ENCODE measurements at places on chromosomes 16 and 17.

DNA sequence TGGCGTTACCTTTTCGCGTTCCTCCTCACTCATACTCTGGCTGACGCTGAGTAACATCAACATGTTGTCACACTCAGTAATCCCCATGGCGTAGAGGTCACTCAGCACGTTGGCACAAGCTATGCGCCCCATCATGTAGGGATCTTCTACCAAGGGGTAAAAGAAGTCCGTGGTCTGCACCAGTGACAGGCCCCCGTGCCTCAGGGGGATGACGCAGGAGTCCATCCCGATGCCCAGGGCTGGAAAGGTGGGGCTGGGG lies 596 bp downstream of the SEPHS2 start:
- DNase-seq: no peak

- DNase-seq: no peak
Measured at GRCh38 chr16:72372087-72373045, 200.4 kb upstream of the PMFBP1 start.

DNA sequence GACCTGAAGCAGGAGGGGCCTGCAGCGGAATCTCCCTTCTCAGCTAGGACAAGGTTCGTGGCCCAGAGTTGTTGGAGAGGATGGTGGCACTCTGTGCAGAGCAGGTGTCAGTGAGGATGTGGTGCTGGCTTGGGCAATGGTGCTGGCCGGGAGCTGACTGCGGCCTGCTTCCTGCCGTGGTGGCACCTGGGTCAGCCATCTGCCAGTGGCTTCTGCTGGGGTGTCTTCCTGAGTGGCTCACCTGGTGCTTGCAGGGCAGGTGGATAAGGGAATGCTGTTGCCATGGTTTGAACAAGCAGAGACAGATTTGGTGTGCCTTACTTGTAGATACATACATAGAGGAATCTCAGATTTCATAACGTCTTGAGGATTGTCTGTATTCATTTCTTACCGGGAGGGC lies 69.6 kb downstream of the SEC14L1 start:
- no peak for DNase-seq

DNA sequence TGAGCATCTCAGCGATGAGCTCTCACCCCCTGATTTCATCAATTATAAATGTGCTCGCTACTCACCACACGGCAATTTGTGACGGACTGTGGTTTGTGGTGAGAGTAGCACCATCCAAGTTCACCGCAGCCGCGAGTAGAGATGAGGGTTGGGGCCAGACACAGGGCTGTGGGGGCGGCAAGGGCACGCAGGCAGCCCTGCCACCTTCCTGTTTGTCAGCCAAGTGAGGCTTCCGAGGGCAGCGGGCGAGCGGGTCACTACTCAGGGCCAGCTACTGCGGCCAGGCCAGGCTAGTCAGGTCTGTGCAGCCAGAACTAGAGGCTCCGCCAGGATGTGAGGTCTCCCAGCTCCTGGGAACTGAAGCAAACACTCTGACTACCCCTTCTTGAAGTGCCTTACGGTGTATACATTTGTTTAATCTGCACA lies 39.6 kb upstream of the MEOX1 start:
- DNase-seq: peak; percentile 7

GRCh38 chr17:72193391-72194106 lies 72.7 kb downstream of the SOX9 start:
- DNase-seq: no peak

DNA sequence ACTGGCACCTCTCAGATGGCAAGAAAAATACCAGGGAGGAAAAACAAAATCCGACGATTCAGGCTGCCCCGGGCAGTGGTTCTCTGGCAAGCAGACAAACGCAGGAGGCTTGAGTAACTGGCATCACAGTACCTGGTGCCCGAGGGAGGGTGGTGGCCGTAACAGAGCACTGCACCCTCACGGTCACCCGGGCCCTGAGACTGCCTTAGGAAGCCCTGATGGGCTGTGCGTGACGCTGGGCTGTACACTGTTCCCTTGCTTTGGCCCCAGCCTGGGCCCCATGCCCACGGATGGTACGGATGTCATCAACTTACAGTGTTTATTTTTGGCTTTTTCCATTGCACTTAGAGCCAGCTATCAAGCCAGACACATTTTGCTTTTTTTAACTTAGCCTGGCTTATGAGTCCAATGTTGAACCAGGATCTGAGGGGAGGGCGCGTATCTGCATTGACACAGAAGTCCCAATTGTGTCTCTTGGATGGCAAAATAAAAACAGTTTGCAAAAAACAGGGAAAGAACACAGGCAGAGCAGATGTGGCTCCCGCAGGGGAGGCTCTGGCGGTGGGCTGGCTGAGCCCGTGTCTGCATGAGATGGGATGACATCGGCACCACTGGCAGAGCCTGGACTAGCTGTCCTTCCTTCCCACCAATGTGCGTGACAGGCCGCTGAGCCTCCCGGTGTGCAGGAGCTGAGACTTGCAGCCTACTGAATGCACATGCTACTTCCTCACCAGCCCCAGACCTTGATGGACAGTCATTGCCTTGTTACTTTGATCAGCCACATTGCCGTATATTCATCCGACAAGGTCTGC lies 287.7 kb downstream of the FOXL1 start:
- no peak for DNase-seq

- no peak for DNase-seq
Measured at GRCh38 chr17:9465210-9465921, 110.3 kb downstream of the STX8 start.

- no peak for DNase-seq
Measured at GRCh38 chr16:69593751-69594255, 28.0 kb downstream of the NFAT5 start.

DNA sequence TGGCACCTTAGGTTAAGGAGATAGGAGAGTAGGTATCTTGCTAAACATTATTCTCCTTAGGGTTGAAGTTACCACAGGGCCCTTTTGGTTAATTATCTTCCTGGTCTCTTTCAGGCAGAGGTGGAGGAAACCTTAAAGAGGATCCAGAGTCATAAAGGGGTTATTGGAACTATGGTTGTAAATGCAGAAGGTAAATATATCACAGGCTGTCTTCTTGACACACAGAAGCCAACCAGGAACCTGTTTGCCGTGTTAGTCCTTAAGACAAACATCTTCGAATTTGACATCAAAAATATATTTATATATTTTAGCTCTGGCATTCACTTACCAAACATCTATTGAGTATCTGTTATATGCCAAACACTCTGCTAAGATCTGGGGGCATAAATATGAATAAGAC lies 2.4 kb downstream of the DYNLRB2 start:
- DNase-seq: no peak

- DNase-seq: no peak
Measured at GRCh38 chr16:1198194-1198593, 26.9 kb downstream of the TPSG1 start.

GRCh38 chr16:17564856-17565255 lies 94.1 kb upstream of the XYLT1 start:
- no peak for DNase-seq

- no peak for DNase-seq
Measured at GRCh38 chr16:13127144-13127543, 225.7 kb downstream of the SHISA9 start.

DNA sequence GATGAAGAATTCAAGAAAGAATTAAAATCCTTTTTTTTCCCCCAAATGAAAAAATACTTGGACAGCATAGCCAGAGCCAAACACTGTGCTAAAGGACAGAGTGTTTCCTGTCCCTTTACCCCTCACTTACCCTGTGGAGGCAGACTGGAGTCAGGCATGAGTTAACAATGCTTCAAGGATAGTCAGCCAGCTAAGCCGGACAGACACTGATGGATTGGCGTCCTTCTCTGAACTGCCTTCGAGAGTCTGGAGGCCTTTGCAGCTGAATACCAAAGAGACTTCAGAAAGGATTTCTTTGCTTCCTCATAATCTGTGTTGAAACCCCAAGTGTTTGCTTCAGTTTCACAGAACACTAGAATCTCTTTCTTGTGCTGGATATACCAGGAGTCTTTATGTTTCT lies 4.6 kb downstream of the METTL9 start:
- no peak for DNase-seq

DNA sequence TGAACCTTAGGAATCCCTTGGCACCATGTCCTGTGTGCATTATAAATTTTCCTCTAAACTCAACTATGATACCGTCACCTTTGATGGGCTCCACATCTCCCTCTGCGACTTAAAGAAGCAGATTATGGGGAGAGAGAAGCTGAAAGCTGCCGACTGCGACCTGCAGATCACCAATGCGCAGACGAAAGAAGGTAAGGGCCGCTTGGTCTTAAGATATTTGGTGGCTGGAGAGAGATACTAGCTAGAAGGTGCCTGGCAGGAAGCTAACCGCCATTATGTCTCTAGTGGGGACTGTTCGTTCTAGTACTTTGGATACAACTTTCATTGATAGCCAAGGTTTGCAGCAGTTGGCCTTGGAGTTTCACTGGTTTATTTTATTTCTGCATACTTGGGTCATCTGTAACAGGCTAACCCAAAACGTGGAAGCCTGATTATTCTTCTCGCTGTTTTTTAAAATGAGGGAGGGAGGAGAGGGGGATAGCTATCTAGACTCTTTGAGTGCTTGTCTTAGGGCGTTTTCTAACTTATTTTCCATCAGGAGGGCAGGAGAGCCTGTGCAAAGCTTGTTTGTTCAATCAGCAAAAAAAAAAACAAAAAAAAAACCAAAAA lies 1.3 kb downstream of the RBBP6 start:
- no peak for DNase-seq

- DNase-seq: peak; percentile 31
Measured at GRCh38 chr17:50949989-50950877, 84.1 kb upstream of the TOB1 start.

DNA sequence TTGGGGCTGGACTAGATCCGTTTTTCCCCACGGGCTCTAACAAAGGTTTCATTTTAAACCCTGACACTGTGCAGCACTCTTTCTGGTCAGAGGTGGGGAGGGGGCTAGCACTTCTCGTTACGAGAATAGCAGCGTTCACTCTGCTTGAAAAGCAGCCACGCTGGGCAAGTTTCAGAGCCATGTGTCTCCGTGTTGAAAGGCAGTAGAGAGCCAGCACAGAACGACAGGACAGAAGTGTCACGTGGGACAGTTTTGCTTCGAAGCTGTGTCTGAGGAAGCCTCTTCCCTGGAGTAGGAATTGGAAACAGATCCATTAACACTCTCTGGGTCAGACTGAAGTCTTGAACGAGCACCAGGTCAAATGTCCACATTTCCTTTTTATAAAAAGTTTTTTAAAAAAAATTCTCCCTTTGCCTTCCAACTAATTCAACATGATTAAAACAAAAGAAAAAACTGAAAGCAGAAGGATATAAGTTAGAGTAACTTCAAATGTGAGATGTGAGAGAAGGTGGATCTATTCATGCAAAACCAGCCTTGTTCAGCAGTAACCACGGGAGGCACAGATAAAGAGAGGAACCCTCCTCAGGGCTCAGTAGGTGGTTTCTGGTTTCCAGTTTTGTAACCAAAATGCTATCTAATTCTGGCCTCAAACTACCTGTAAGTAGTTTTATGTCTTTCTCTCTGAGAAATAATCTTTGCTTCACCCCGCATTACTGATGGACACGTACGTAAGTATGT lies 65.0 kb downstream of the SMG6 start:
- no peak for DNase-seq

DNA sequence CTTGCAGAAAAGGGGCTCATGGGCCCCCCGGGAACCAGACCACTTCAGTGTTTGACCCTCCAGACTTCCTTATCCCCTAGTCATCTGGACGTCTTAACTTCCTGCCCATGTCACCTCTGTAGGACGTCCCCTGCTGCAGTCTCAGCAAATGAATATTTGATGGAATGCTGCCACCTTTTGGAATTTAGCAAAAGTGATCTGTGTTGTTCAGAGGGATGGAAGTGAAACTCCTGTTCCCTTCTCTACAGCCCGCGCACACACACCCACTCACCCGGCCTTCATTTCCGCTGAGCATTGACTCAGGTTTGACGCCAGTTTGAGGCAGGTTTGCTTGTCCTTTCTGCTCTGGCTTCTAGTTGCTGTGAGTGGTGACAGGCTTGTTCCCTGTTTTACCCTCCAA lies 507.2 kb upstream of the EEF2KMT start:
- no peak for DNase-seq

- DNase-seq: no peak
Measured at GRCh38 chr17:61201211-61201610, 198.4 kb upstream of the TBX2 start.

GRCh38 chr17:37713028-37713431 lies 31.8 kb downstream of the HNF1B start:
- DNase-seq: no peak

DNA sequence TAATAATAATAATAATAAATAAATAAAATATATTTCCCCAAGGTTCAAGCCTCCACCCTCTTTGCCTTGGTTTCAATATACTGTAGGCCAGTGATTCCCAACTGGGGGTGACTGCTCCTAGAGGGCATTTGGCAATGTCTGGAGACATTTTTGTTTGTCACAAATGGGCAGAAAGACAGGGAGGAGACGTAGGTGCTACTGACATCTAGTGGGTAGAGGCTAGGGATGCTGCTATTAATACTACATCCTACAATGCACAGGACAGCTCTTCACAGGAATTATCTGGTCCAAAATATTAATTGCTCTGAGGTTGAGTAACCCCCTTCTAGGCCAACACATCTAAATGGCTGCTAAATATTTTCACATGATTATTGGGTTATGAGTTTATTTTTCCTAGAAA lies 12.8 kb upstream of the PRR14 start:
- no peak for DNase-seq

GRCh38 chr16:22188595-22189442 lies 17.3 kb upstream of the EEF2K start:
- peak; percentile 37 for DNase-seq

DNA sequence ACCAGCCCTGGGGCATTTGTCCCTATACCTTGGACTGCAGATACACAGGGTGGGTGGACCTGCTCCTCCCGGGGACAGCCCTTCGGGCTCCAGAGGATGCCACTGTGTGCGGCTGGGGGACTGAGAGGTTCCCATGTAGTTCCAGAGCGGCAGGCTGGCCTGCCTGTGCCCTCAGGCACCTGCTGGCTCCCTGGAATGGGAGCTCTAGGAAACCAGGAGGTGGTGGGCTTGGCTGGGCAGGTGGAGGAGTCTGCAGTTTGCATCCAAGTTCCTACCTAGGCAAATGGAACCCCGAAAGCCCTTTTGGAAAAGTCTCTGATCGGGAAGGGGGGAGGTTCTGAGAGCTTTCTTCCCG lies 982 bp downstream of the DBNDD1 start:
- DNase-seq: no peak

All from stimulated activated CD4-positive, alpha-beta T cell treated with anti-CD3 and anti-CD28 coated beads, Interleukin-4, amount 100 ng/mL, for 4 hours (primary cell).